ENCODE measurements at places on chromosomes 4 and X. TPM values are rescaled to one million over a fixed set of nuclear protein-coding genes. Genes with fewer than 3 reads are reported as not detected.

The DRD5 gene
- total RNA-seq: not detected

The STATH gene
- total RNA-seq: not detected

The FGFBP2 gene
- total RNA-seq: 0.72 TPM

DNA sequence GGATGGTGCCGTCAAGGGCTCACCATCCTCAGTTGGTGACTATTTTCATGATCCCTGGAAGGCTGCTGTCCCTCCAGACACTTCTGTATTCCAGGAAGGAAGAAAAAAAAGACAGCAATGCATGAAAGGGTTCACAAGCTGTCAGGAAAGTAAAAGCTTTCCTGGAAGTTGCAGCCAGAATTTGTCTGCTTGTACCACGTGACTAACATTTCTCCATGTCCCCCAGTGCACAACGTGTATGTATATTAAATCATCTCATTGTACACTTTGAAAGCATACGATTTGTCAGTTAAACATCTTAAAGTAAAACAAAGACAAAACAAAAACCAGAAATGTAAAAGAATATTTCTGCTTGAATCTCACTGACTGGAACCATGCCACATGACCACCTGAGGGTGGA, 127.4 kb upstream of the CLNK start:
- H3K36me3 ChIP-seq: no peaks in the 10 kb centered on the region
- no peak for DNase-seq
- no peak overlapping the region for H3K27ac ChIP-seq
- H3K27me3 ChIP-seq: no peaks in the 10 kb centered on the region

The GRIA2 gene
- total RNA-seq: 0.54 TPM

GRCh38 chr4:74013264-74013663, 14.8 kb upstream of the CXCL5 start:
- no peaks in the 10 kb centered on the region for H3K27me3 ChIP-seq
- no peak overlapping the region for H3K27ac ChIP-seq
- no peaks in the 10 kb centered on the region for H3K36me3 ChIP-seq
- H3K4me1 ChIP-seq: no peaks in the 10 kb centered on the region

The ZRSR2 gene
- total RNA-seq: 15.6 TPM

The ARSJ gene
- total RNA-seq: 16.7 TPM

DNA sequence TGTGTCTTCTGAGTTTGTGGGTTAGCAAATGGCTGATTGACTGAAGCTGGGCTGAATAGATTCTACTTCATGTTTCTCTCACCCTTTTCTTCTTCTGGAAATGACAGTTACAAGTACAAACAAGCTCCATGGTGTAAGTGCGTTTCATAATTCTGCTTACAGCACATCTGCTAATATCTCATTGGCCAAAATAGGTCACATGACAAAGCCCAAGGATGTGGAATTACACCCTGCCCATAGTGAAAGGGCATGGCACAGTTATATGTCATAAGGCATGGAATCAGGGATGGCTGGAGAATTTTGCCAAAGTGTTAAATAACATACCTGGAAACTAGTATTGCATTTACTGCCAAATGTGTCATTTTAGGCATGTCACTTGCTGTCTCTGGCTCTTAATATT, 327.2 kb downstream of the NKX6-1 start:
- H3K4me3 ChIP-seq: no peak overlapping the region
- H3K27ac ChIP-seq: no peak overlapping the region
- H3K36me3 ChIP-seq: no peaks in the 10 kb centered on the region

The JCHAIN gene
- total RNA-seq: 355 TPM

The DKK2 gene
- total RNA-seq: 0.22 TPM

The CYBB gene
- total RNA-seq: 43.7 TPM

DNA sequence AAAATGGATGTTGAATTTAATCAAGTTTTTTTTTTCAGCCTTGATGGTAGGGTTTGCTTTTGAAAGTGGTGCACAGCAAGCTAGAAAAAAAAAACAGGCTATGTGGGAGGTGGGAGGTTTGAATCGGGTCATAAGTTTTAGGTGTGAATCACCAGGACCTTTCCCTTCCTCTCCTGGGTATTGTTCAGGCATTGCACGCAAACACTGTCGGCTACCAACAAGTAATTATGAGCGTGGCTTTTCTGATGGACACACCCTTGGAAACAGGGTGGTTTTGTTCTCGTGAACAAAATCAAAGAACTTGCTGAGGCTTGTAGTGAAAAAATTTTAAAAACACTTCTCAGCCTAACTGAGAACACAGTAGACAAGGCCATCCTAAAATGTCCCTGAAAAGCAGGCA, 18.1 kb downstream of the PIR start:
- no peak overlapping the region for H3K27ac ChIP-seq
- H3K4me3 ChIP-seq: no peak overlapping the region
- H3K27me3 ChIP-seq: peaks cover 6% of the 10 kb centered on the region
- DNase-seq: no peak
- no peaks in the 10 kb centered on the region for H3K4me1 ChIP-seq
- H3K36me3 ChIP-seq: no peaks in the 10 kb centered on the region

The AVPR2 gene
- total RNA-seq: 2.3 TPM

DNA sequence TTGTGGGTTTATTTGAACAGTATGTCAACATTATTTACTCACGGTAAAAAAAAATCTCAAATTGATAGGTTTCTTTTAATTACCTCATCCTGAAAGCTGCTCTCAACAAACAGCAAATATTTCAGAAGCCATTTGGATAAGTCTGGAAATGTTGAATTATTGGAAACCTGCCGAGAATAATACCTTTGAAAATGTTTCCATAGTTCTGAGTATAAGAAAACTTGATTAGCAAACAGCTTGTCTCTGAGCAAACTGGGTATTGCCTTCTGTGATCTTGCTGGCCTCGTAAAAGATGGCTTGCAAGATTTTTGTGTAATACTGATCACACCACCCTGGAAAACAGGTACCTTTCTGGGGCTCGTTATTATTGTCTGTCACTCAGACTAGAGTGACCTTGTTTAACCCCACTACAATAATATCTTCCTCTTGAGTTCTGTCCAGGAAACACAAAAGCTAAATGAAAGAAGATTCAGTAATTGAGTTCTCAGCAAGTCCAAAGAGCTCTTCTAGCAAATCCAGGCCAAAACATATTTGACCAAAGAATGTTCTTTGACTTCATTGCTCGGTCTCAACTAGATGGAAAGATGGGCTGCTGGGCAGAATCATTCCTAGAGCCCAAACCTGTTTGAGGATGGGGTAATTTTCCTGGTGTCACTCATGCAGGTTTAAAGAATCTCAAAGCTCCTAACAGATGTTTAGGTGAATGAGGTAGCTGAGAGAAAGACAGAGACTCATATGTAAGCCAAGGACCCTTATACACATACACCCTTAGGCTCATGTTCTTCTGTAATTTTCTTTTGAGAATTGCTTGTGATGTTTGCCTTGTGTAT, 255.6 kb upstream of the JADE1 start:
- no peak for DNase-seq
- H3K27ac ChIP-seq: peak overlapping the region; percentile 98
- H3K4me3 ChIP-seq: peak overlapping the region; percentile 71
- H3K36me3 ChIP-seq: no peaks in the 10 kb centered on the region
- H3K4me1 ChIP-seq: peaks cover 7% of the 10 kb centered on the region
- H3K27me3 ChIP-seq: no peaks in the 10 kb centered on the region

Data from kidney (tissue), 22 donors.